ENCODE measurements at places on chromosomes 6 and 20.

DNA sequence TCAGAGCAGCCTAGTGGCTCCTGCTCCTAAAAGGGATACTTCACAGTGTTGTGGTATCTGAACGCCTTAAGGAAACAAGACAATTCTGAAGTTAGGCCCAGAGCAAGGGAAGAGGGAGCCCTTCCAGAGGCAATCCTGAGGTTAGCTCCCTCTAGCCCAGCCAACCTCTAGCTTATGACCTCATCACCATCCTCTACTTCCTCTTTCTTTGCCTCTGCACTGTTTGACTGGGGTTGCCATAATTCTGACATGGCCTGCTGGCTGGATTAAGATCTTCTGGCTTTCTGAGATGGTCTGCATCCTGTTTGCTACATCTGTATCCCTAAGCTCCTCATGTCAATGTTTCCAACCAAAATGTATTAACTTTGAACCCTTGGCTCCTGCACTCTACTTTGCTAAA lies 23.3 kb upstream of the BMP2 start:
- no peak for DNase-seq

DNA sequence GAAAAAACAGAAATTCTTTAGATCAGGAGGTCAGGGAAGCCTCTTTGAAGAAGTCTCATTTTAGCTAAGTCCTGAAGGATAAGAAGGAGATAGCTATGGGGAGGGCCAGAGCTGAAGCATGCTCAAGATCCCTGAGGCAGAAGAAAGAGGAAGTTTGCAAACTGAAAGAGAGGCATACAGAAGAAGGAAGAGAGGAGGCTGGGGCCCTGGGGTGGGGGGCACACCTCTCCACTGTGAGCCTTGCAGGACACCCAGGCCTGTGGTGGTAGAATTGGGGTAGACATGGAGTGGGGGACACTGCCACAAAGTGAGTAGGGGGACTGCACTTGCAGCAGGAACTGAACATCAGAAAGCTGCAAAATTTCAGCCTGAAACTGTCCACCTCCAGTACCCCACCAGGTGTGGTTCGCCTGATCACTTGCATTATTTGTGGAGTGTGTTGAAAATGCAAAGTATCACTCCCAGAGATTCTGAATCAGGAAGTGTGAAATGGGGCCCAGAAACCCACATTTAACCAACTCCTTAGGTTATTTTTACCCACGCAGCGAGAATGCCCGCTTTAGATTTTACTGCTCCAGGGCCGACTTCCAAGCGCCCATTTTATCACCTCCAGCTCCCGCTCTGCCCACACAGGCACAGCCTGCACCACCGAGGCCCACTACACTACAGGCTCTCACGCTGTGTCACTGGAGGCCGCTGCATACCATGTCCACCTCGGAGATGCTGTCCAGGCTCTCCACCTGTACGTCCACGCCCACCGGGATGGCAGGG lies 44.0 kb downstream of the GABRR2 start:
- DNase-seq, result no peak

DNA sequence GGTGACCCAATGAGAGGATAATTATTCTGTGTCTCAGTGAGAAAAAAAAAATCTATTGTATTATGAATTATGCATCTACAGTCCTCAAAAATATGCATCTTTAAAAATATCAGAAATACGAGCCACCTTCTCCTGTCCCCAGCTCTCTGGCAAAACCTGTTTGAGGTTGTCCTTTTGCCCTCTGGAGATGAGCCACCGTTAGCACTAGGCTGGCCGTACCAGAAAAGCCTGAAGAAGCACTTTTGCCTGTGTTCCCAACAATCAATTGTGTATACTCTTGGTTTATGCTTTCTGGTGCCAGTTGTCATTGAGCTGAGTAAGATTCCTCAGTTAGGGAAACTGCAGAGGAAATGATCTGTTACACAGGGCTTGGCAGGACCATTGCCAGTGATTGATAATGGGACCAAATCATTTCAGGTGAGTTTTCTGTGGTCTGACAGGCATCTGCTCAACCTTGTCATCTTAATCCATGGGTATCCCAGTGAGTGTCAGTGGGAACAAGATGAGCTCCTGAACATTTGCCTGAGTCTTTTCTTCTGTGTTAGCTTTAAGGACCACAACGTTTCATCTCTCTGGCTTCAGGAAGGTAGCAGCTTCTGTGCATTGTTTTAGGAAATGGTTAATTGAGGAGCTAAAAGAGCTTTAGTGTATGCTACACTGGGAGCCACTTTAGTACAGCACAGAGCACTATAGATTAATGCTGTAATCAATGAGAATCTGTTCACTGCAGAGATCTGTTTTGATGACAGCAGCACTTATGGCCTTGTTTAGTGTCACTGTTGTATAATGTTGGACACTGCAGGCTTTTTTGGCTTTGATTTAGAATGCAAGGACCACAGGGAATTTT lies 330.1 kb downstream of the RIMS1 start:
- DNase-seq, result no peak

DNA sequence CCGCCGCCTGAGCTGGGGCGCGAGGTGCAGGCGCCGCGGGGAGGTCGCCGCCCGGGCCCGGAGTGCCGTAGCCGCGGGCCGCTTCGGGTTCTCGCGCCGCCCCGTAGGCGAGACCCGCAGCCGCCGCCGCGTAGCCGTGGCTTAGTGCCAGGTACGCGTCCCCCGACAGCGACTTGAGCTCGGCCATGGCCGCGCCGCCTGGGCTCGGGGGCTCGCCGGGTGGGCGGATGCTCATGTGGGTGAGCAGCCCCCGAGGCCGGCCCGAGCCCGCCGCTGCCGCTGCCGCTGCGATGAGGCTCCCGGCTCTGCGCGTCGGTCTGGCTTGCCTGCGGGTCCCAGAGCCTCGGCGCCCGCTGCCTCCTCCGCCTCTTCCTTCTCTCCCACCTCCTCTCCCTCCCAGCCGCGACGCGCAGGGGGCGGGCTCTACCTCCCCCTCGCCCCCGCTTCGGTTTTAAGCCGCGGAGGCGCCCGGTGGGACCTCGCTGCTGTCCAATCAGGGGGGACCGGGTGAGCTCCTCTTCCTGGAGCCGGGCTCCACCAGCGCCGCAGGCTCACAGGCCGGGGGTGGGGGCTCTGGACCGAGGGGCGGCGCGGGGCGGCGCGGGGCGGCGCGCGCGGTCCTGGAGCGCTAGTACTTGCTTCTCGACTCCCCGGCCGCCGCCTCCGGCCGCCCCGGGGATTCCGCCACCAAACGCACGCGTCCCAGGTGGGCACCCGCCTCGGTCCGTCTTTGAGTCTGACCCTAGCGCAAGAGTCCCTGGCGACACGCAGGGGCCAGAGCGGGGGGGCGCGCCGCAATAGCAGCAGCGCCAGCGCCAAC lies at the start of gene BHLHE23:
TSS of gene BHLHE23 (minus strand) at position 425 of the 820 bp plus-strand sequence. CDS start at position 235, 190 bp downstream.
- DNase-seq, result peak; percentile 30

DNA sequence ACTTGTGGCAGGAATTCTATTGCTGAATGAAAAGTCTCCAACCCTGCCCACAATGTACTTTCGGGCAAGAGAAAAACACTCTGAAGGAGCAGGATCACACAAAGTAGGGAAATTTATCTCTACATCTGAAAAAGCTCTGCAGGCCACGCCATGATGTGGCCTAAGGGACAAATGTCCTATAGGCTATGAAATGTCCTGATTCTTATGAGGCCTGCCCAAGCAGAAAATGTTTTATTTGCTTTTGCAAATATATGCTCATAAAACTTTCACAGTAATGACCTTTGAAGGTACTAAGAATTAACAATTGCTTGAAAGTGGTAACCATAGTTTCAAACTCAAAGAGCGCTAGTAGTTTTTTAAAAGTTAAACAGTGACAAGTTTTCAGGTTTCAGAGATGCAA lies 31.0 kb downstream of the SYCP2 start:
- DNase-seq, result no peak

- no peak for DNase-seq
Observed at GRCh38 chr20:30593572-30593971, 663.9 kb upstream of the DEFB115 start.

DNA sequence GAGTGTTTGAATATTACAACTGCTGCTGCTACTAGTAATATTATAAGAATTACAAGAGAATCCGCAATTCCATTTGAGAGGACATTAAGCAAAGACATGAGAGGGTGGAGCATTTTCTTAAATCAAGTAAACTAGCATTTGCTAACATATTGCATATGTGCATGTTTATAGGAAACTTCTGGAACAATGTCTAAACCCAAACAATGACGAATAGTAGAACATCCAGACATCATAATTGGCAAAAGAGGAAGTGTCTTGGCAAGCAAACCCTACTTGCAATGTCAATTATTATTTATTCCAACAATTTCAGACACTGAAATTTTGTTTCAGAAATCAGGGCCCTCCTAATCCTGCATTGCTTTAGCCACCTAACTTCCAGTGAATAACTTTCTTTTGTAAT lies 1155.3 kb upstream of the GJE1 start:
- DNase-seq, result no peak

DNA sequence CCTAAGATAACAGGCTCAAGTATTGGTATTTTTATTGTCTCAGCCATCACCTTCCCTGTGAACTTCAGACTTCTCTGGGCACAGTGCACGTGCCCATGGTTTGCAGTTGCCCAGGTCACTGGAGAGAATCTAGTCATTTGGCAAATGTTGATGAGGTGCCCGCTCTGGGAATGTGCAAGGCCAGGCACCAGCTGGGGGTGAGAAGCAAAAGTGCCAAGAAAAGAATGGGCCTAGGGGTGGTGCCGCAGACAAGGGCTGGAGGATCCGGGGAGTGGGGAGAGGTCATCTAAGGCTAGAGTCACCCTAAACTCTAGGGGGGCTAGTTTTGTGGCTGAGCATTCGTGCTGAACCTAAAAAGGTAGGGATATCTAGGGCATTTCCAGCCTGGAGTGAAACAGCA lies 57.0 kb upstream of the VSTM2L start:
- no peak for DNase-seq

- no peak for DNase-seq
Observed at GRCh38 chr6:31267651-31268368, 4.1 kb downstream of the HLA-C start.

GRCh38 chr6:144390886-144391285 lies 105.8 kb downstream of the UTRN start:
- no peak for DNase-seq

DNA sequence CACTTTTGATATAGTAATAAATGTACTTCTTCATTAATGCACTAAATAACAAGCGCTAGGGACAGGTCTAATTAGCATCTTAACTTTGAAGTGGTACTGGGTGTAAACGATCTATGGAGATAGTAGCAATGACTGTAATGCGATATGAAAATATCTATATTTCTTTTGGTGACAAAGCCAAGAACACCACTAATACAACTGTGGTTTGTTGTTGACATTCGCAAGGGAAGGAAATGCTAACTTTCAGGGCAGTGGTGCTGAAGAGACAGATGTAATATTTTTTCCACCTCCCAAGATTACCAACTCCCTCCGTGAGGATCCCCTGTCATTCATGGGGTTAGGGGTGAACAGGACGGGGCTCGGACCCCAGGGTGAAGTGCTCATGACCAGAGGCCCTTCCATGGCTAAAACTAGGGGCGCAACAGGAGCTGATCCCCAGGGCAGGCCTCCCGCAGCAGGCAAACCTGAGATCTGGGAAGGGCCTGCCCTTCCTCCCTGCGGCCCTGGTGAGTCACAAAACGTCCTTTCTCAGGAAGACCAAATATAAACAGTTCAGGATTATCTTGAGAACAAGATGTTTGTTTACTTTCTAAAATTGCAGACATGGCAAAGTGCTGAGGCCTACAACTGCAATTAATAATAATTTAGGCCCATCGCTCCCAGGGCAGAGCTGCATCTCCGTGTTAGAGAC lies 65.0 kb upstream of the TOX2 start:
- no peak for DNase-seq
